ENCODE measurements at places on chromosomes 2 and 18. TPM values are rescaled to one million over a fixed set of nuclear protein-coding genes. Genes with fewer than 3 reads are reported as not detected.
A peak's percentile ranks its signal among the peaks of the same experiment; 100 is the strongest.

DNA sequence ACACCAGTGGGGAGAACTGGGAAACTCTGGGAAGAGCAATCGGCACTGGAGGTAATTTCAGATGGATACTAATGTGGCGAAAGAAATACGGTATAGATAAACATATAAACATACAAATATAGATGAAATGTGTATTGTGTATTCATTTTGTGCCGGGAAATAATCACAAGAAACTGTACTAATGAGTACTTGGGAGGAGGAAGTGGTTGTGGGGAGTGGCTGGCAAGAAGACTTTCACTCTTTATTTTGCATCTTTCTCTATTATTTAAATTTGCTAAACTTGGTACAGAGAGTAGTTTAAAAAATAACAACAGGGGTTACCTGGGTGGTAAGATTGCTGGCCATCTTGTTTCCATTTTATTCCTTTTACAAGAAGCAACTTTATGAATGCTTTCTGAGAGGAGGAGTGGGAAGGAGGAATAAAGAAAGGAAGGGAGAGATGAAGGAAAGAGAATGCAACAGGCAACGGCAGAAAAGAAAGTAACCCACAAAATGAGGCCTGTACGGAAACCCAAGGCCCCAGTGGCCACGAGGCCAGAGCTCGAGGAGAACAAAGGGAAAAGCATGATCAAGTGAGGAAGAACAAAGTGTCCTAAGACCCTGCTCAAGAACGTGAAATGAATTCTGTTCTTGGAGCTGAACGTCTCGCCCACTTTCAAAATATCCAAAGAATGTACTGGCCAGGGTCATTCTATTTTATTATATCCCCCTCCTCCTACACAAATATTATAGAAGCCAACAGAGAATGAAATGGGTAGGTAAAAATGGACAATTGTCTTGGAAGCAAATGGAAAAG, 45.2 kb downstream of the FAM178B start:
- DNase-seq, result no peak

DNA sequence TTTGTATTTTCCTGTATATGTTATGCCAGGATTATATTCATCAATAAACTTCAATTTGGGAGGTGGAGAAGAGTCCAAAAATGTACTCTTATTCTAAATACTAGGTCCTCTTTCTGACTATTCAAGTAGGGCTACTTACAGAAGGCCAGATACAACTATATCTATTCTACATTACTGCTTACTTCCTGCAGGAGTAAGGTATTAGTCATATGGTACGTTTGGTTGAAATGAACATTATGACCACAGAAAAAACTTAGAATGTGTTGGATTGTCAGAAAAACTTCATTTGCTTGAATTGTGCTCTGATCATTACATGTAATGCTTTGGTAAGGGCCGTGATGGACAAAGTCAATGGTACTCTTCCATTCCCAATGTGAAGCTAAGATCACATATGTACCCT, 35.0 kb downstream of the STAT4 start:
- DNase-seq, result no peak

GRCh38 chr18:10070561-10071000, 156.8 kb downstream of the VAPA start:
- DNase-seq, result no peak

- DNase-seq, result peak; percentile 27
Measured at GRCh38 chr2:102235042-102235473, 48.2 kb downstream of the IL1RL2 start.

MPP4 gene
- total RNA-seq, result not detected

RAB6C gene
- total RNA-seq, result not detected

DNAJC5G gene
- not detected for total RNA-seq

MPPE1 gene
- total RNA-seq, result 11.9 TPM

Data from HepG2 (cell line).